T47D (cell line): ENCODE measurements at places on chromosomes 3 and 15.

DNA sequence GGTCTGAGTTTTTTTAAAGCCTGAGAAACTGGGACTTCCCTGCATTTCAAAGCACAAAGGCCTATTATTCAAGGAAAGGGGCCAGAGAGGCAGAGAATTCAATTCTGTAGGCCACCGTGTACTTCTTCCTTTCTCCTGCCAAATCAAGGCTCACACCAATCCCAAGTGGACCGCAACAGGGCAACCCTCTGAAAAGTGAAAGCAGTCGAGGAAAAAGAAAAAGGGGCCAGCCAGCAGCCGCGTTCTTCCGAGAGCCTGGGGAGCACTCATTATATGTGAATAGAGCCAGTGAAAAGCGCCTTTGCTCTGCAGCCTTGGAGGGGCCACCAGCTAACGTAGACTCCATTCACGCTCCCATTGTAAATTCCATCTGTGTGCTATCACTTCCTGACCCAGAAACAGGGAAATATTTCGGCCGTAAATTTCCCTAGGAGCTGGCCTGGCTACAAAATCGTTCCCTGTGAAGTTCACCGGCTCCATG lies 45.9 kb upstream of the THUMPD3 start:
- no peak for DNase-seq

- peak; percentile 90 for DNase-seq
Measured at GRCh38 chr3:134374791-134375581, 739 bp upstream of the AMOTL2 start.

GRCh38 chr3:12312010-12312409 lies 23.1 kb downstream of the PPARG start:
- no peak for DNase-seq

GRCh38 chr15:58307313-58307961 lies 124.4 kb upstream of the LIPC start:
- no peak for DNase-seq

DNA sequence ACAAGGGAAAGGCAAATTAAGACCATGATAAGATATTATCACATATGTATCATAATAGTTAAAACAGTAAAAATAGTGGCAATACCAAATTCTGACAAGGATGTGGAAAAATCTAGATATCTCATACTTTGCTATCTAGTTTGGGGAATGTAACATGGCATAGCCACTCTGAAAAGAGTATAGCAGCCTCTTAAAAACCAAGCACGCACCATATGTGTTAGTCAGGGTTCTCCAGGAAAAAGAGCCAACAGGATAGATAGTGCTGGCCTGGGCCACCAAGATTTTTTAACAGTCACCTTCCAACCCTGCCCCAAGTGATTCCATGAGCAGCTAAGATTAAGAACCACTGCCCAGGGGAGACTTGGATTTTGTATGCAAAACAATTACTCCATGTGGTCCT lies 48.5 kb upstream of the XCR1 start:
- no peak for DNase-seq

GRCh38 chr3:149494759-149495580 lies 20.5 kb downstream of the TM4SF4 start:
- no peak for DNase-seq

DNA sequence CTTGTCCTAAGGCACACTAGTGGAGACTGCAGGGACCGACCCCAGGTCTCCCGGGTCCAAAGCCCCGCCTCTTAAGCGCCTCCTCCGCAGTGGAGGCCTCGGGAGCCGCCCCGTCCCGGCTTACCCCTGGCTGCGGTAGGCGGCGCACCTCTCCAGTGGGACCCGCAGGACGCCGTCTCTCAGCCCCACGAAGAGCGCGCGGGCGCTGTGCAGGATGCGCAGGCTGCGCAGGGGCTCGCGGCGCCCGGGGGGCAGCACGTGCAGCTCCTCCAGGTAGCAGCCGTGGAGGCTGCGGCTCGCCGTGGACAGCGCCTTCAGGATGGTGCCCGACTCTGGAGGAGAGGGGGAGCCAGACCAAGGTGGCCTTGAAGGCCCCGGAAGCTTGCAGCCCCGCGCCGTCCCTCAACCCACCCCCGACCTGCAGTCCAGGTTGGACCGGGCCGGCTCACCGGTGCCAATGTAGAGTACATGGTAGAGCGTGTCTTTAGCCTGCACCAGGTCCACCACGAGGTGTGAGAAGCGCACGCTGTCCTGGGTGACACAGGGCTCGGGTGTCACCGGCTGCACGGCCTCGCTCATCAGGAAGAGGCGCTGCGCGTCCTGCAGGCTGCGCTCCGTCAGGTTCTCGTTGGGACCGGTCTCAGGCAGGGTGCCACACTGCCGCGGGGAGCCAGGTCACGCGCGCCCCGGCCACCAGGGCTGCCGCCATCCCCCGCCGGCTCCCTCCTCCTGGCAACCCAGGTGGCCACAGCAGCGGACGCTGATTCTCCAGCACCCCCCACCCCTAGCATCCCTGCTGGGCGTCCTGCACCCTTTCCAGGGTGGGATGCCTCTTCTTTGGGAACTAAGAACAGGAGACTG lies 105.5 kb downstream of the SEMA5B start:
- DNase-seq, result no peak

DNA sequence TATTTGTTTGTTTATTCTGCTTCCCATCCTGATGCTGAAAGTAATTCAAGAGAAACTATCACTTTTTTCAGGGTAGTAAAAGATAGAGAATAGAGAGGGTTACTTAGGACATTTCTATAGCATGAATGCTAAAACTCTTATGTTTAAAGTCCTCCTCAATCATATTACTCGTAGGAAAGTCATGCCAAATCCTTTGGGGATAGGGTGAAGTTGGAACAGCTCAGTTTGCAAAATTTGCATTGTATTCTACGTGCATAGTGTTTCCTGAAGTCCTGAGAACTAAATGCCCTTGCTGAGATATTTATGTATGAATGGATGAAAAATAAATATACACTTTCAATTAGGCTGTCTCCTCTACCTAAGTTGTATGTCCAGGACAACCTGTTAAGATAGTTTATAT lies 14.6 kb downstream of the PLSCR5 start:
- no peak for DNase-seq

DNA sequence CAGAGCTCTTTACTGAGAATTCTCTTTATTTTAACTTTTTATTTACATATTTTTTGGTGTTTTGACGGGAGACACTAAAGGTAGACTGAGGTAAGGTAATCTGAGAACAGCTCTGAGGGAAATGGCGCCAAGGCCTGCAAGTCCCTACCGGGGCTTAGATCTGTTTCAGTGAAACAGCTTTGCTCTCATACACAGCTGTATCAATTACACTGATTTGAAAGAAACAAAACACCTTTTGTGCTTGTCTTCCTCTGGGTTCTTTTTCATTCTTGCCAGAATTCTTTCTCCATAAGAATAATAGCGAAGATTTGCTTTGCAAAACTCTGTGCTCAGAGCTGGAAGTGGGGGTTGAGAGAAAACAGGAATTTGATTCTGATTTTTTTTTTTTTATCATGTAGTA lies 79.5 kb upstream of the PEX5L start:
- no peak for DNase-seq

GRCh38 chr15:64478863-64479262 lies 18.5 kb downstream of the ZNF609 start:
- DNase-seq, result no peak

GRCh38 chr15:79981831-79982455 lies 10.9 kb upstream of the BCL2A1 start:
- no peak for DNase-seq

DNA sequence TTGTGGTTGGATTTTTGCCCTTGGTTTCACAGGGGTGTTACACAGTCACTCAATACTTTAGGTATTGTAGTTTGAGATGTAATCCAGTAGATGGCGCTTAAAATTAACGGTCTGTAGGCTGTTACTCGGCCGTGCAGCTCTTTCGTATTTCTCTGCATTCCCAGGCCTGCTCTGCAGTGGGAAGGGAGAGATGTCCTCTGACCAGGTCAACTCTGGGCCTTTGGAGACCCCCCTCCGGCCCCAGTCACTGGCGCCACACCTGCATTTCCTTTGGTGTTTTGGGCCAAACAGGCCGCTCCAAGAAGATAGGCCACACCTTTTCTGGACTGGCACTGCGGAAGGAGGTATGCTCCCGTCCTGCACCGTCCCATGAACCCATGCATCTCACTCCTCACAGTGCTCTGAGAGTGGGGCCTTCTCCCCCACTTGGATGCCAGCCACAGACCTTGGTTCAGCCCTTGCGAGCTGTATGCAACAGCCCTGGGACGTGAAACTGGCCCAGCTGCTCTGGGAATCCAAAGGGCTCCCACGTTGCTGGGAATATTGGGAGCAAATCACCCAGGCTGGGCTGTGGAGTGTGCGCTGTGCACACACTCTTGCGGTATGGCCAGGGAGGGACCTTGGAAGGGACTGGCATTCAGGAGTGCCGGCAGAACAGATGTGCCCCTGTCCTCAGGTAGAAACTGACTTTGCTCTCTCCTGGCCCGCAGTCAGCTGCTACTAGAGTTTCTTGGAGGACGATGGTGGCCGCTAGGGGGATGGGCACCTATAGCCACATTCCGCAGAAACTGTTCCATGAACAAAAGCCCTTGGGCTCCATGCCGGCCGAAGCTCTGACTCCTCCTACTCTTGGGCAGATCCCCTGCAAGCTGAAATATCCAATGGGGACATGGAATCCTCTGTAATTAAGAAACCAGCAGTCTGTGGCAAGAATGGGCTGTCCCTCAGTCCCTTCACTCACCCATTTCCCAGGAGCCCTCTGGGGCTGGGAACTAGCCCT lies 410.5 kb upstream of the CADM2 start:
- DNase-seq, result peak; percentile 29

DNA sequence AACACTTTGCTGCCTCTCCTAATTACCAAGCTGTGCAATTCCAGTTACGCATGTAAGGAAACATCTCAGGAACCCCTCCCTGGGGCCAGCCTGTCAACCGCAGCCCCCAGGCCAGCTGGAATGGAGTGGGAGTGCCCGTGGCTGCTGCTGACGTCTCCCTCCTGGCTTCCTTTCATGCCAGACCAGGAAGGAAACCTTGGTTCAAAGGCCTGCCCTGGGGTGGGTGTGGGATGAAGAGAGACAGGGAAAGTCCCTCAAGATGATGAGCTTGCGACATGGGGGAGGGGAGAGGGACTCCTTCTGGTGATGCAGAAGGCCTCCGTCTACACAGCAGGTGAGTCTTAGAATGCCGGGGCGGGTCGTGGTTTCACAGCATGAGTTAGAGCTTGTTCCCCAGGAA lies 11.4 kb upstream of the CYP11A1 start:
- DNase-seq, result no peak

DNA sequence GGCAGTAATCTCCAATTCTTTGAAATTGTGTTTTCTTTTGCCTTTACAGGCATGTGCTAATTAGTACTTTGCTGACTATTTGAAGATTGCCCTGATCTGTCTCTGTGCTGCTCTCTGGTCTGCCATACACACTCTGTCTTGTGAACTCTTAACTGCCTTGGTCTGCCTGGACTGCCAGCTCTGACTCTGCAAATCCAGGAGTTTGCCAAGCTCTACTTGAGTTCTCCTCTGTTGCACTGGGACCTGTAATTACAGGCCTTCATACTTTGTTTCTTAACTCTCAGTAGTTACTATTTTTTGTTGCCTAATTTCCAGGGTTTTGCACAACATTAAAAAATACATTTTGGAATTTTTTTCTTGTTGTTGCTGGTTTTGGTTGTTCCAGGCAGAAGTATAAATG lies 155.0 kb downstream of the RSRC1 start:
- DNase-seq, result no peak

GRCh38 chr3:183762304-183762703 lies 63.1 kb downstream of the MAP6D1 start:
- no peak for DNase-seq

GRCh38 chr3:38489766-38490165 lies 6.4 kb upstream of the EXOG start:
- DNase-seq, result no peak

DNA sequence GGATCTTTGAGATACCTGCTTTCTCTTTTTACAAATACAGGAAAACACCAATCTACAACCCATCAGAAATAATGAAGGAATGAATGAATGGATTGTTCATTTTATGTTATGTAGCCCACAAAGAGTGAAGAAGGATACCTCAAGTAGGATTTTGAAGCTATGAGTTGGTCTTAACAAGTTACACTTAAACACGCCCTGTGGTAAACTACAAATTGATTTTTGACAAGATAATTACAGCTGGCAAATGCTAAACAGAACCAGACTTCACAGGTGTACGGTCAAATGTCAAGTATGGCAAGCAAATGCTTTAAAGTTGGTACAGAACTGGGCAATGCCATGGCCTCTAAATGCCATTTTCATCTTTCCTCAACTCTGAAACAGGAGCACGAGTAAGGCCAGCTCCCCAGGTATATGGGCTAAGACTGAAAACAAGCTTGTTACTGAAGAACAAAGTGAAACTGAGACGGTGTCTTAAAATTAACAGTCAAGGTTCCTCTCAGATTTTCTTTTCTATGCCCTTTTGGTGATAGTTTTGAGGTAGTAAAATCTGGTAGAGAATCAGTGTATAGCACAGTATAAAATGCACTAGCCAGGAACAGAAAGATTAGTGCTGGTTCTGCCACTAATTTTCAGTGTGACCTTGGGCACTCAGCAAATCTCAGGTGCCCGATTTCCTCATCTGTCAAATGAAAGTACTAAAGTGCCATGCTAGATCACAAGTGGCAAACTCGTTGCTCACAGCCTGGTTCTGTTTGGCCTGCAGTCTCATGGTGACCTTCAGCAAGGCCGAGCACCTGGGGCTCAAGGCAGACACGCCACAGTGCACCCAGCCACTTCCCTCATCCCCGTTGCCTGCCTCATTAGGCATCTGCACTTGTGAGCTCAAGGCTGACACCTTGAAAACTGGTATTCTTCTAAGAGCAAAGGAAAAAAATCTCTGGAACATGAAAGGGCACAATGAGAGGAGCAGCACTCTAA lies 9.5 kb downstream of the RUVBL1 start:
- no peak for DNase-seq

DNA sequence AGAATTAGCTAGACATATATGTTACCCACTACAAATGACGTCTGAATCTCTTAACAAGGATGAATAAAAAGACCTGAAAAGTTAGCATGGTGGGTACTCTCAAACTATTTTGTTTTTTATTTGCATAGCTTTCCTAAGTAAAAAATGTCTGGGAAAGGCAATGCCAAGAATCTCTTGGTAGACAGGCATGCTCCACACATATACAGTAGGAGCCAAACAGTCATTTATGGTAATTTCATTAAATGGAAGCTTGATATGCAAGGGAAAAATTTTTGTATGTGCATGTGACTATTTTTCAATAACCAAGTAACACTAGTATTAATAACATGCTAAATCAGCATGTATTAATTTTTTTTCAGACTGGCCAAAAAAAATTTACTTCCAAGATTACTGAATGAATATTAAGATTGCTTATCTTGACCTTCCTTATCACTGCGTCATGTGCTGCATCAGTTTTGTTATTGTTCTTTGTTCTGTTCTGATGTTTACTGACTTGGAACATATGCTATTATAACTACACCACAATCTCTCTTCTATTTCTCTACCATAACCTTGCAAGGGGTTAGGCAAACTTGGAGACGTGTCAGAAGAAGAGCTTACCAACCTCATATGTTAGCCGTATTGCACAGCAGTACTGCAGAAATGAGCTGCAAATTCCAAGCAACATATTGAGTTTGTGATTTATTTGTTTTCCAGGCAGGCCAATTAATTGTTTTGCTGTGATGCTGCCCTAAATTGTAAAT lies 255.3 kb downstream of the RBMS3 start:
- no peak for DNase-seq

GRCh38 chr3:39762537-39763070 lies 46.8 kb upstream of the MYRIP start:
- DNase-seq, result no peak

GRCh38 chr15:64110950-64111678 lies 15.3 kb downstream of the SNX1 start:
- DNase-seq, result no peak

- DNase-seq, result no peak
Measured at GRCh38 chr3:29329986-29330890, 49.4 kb downstream of the RBMS3 start.

GRCh38 chr15:80580536-80581260 lies 114.4 kb upstream of the ABHD17C start:
- DNase-seq, result no peak

GRCh38 chr3:99504258-99504657 lies 134.1 kb upstream of the COL8A1 start:
- DNase-seq, result no peak
